Tracheal epithelial cell (primary cell): ENCODE measurements at places on chromosomes 16 and 17. TPM values are rescaled to one million over a fixed set of nuclear protein-coding genes. Genes with fewer than 3 reads are reported as not detected.

The HOXB9 gene
- 2.9 TPM in 1 of 2 replicates, not detected in the other for total RNA-seq

The XAF1 gene
- total RNA-seq: 0.43 and 2.2 TPM in 2 replicates

The HS3ST6 gene
- 0.24 TPM in 1 of 2 replicates, not detected in the other for total RNA-seq

The RTN4RL1 gene
- total RNA-seq: 0.43 and 0.48 TPM in 2 replicates

The MCRIP2 gene
- 55.4 and 57.3 TPM in 2 replicates for total RNA-seq

The ERN2 gene
- total RNA-seq: 0.21 and 0.48 TPM in 2 replicates

The NOXO1 gene
- total RNA-seq: 1.2 and 2.6 TPM in 2 replicates

The DNAH2 gene
- 0.21 TPM in 1 of 2 replicates, not detected in the other for total RNA-seq

The KRT16 gene
- total RNA-seq: 2,720 and 3,196 TPM in 2 replicates

The QRICH2 gene
- total RNA-seq: 1.3 and 4.1 TPM in 2 replicates

The GPR179 gene
- under 0.01 and 0.24 TPM in 2 replicates for total RNA-seq

The HSD17B2 gene
- 27.5 and 105 TPM in 2 replicates for total RNA-seq

The FBXO39 gene
- total RNA-seq: not detected in 2 replicates

The CES1 gene
- total RNA-seq: 1.2 TPM in 1 of 2 replicates, not detected in the other

The CFAP97D1 gene
- total RNA-seq: not detected in 2 replicates

The TNFSF13 gene
- 5.3 and 8.2 TPM in 2 replicates for total RNA-seq

The NPW gene
- under 0.01 and 1.4 TPM in 2 replicates for total RNA-seq

The SLC5A11 gene
- not detected in 2 replicates for total RNA-seq

The NTHL1 gene
- 32.8 and 45.6 TPM in 2 replicates for total RNA-seq

The DHX58 gene
- total RNA-seq: 6.0 and 10.8 TPM in 2 replicates

The GPR139 gene
- total RNA-seq: not detected in 2 replicates
